Hindlimb muscle (tissue), 1 donor: ENCODE measurements at places on chromosomes 6 and 20.

GRCh38 chr6:134299236-134299635 is 18.7 kb downstream of the SGK1 start:
- no peak for DNase-seq

DNA sequence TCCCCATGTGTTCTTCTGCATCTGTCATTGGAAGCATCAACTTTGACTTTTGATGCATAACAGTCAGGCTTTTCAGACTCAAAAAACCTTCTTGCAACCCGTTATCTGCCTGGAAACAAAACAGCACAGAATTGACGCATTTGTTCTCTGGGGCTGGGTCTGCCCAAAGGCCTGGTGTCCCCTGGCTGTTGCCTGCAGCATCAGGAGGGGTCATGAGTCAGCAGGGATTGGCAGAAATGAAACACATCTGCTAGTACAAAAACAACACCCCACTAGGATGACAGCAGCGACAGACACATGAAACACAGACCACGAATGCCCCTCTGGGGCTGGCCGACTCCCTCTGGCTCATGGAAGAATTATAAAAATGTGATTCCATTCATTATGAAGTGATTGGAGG is 157.6 kb upstream of the INSM1 start:
- DNase-seq = no peak

DNA sequence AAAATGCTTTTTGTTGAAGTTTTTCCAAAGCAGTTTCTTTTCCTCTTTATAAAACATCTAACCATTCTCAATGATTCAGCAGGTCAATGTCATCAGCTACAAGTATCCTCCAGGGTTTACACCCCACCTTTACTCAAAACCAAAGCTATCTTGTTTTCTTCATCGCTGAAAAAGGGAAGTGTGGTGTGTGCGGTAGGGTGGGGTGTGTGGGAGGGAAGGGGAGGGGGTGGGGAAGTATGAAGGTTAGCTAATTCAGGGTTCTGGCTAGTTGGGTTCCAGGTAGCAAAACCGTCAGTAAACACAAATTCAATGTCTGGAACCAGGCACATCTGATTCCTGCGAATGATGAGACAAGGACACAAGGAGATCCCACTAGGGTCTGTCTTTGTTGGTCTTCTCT is 189.6 kb downstream of the GJA10 start:
- DNase-seq = no peak

GRCh38 chr6:49110916-49111315 is 352.1 kb downstream of the MMUT start:
- no peak for DNase-seq

DNA sequence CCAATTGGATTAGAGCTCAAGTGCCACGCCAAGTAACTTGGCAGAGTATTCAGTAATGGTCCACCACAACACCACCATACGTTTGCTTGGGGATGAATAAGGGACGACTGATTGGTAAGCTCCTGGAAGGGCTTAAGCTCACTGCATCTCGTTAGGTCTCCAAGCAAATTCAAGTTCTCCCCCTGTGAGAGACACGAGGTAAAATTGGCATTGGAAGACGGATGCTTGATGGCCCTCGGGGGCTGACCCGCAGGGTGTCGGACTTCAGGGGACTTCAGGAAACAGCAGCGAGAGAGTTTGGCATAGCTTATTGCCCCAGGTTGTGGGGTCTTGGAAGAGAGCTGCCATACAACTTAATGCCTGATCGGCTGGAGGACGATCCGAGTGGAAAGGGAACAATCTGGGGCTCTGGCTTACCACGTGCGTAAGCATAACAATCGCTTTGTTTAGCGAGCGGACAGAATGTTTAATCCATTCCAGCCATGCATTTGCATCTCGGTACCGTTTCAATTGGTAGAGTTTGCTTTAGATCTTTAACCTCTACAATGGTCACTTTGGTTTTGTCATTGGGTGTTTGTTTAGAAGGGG is 4.8 kb upstream of the ZNFX1 start:
- no peak for DNase-seq

DNA sequence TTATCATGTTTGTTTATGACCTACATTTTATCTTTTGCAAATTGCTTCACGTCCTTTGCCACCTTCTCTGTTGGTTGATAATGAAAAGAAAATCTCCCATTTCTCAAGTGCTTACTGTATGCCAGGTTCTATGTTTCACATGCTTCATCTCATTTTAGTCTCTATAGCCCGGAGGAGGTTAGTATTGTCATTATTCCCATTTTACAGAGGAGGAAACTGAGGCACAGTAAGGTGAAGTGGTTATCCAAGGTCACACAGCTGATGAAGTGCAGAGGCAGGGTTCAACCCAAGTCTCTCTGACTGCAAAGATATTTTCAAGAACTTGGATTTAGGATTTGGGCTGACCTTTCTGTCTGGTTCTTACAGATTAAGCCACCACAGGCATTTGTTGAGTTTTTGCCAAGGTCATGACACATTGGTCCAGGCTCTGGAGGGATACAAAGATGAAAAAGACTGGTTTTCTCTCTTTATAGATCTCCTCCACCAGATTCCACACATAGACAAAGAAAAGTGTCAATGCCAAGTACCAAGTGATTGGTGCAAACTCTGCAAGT is 20.6 kb downstream of the CNBD2 start:
- no peak for DNase-seq

- no peak for DNase-seq
Measured at GRCh38 chr6:139409026-139409425, 34.6 kb upstream of the CITED2 start.

GRCh38 chr6:39292637-39293036 is 21.6 kb downstream of the KCNK17 start:
- no peak for DNase-seq
